ENCODE measurements at places on chromosomes 1 and 21. TPM values are rescaled to one million over a fixed set of nuclear protein-coding genes. Genes with fewer than 3 reads are reported as not detected.

- DNase-seq: no peak
Observed at GRCh38 chr1:20834780-20835179, 47.7 kb upstream of the HP1BP3 start.

DNA sequence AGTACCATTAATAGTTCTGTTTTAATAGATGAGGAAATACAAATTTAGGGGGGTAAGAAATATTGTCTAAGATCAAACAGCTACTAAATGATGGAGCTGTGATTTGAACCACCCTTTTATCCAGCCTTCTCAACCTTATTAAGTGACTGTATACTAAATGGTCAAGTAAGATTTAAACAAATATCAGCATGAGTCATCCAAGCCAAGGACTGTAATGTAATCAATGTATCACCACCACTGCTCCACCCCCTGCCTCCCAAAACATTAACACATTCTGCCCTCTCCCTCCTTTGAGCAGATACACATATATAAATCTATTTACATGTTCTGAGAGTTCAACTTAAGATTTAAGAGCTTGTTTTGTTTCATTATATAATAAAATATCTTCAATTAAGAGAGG, 58.9 kb downstream of the LRRC40 start:
- DNase-seq: no peak

DNA sequence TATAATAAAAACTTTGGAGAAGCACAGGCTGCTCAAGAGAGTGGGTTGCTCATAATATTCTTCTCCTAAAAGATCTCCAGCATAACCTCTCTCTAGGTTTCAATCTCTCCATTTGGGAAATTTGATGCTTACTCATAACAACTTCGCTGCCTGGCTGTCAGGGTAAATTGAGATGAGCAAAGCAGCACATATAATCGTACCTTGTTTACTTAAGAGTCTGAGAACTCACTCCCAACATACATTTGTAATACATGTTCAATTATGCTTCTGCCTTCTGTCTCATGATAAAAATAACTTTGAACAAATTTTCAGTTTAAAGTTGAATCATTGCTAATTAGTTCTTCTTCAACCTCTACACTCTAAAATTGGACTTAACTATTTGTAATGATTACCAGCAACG, 68.9 kb downstream of the DUSP10 start:
- no peak for DNase-seq

Gene DHDDS
- 141 TPM for total RNA-seq

GRCh38 chr1:52424813-52425212, 20.4 kb downstream of the PRPF38A start:
- no peak for DNase-seq

Gene PTGS2
- total RNA-seq: 35.0 TPM

Gene TFAP2E
- total RNA-seq: 1.2 TPM

- no peak for DNase-seq
Observed at GRCh38 chr1:67683766-67684525, 1.1 kb upstream of the GADD45A start.

Gene RBM11
- not detected for total RNA-seq

Gene TNN
- total RNA-seq: 0.61 TPM

All from mesenteric fat pad (tissue), 1 donor.